Effector CD4-positive, alpha-beta T cell (primary cell): ENCODE measurements at places on chromosomes 3 and 15.

DNA sequence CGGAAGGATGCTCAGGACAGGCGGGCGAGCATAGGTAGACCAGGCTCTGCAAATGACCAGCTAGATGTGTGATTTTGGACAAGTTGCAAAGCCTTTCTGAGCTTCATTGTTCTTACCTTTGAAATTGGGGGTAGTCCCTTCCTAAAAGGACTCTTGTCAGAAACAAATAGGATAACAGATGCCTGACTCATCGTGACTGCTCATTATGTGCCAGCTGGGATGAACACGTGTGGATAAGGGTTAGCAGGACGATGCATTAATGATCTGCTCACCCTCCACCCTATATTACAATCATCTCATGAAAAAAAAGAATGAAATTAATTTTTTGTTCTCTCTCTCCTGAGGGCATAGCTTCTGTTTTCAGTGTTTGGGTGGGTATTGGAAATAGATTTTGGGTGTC is 223.4 kb downstream of the NR2F2 start:
- no peak for DNase-seq

GRCh38 chr3:191997093-191997492 is 536.1 kb downstream of the PYDC2 start:
- no peak for DNase-seq

DNA sequence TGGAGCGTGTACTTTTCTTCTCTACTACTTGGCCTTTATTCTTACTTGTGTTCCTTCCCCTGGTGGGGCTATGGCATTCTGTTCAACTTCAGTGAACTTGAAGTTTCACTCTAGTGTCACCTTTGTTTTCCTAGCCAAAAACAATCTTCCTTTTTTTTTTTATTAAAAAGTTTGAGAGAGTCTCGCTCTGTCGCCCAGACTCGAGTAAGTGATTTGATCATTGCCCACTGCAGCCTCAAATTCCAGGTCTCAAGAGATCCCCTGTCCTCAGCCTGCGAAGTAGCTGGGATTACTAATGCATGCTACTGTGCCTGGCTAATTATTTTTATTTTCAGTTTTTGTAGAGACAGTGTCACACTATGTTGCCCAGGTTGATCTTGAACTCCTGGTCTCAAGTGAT is 124.8 kb downstream of the SST start:
- no peak for DNase-seq

GRCh38 chr3:2714834-2715233 is 395.3 kb downstream of the IL5RA start:
- DNase-seq = no peak

GRCh38 chr15:87528873-87529272 is 727.7 kb downstream of the NTRK3 start:
- DNase-seq = no peak

DNA sequence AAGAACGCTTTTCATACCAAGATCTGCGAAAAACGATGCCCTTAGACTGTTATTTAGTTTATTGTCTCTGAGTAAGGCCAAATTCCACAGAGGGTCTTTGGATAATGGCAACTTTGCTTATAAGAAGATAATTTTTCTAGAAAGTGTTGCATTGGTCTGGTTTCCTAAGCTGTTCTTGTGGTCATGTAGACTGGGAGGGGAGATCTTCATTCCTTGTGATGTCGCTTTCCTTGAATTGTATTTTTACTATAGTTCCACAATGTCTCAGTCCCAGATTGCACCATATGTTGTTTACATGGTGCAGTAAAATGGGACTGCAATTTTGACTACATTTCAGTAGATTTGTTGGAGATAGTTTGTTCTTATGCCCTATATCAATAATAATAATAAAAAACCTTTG is 28.8 kb upstream of the ST3GAL6 start:
- DNase-seq = no peak

DNA sequence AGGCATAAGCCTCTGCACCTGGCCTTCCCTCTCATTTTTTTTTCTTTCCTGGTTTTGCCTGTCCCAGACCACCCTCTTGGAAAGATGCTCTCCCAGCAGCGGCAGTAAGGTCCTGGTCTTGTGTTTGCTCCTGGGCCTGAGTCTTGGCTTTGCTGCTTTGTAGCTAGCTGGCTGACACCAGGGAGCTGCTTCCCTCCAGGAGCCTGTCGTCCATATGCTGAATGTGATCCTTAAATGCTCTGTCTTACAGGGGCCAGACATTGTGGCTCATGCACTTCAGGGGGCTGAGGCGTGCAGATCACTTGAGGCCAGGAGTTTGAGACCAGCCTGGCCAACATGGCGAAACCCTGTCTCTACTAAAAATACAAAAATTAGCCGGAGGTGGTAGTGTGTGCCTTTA is 17.2 kb downstream of the FLNB start:
- DNase-seq = no peak

DNA sequence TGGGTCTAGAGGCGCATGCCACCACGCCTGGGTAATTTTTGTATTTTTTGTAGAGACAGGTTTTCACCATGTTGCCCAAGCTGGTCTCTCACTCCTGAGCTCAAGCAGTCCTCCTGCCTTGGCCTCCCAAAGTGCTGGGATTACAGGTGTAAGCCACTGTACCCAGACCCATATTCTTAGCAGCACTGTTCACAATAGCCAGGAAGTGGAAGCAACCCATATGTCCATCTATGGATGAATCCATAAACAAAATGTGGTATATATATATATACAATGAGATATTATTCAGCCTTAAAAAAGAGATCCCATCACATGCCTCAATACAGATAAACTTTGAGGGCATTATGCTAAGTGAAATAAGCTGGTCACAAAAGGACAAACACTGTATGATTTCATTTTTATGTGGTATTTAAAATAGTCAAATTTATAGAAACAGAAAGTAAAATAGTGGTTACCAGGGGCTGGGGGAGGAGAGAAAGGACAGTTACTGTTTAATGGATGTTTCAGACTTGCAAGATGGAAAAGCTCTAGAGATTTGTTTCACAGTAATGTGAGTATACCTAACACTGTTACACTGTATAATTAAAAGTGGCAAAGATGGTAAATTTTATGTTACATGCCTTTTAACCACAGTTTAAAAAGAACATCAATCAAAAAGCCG is 35.7 kb upstream of the GRAMD1C start:
- no peak for DNase-seq
